ENCODE measurements at places on chromosomes 2 and 18.

GRCh38 chr2:207176247-207176646, 10.5 kb upstream of the KLF7 start:
- no peak for DNase-seq

DNA sequence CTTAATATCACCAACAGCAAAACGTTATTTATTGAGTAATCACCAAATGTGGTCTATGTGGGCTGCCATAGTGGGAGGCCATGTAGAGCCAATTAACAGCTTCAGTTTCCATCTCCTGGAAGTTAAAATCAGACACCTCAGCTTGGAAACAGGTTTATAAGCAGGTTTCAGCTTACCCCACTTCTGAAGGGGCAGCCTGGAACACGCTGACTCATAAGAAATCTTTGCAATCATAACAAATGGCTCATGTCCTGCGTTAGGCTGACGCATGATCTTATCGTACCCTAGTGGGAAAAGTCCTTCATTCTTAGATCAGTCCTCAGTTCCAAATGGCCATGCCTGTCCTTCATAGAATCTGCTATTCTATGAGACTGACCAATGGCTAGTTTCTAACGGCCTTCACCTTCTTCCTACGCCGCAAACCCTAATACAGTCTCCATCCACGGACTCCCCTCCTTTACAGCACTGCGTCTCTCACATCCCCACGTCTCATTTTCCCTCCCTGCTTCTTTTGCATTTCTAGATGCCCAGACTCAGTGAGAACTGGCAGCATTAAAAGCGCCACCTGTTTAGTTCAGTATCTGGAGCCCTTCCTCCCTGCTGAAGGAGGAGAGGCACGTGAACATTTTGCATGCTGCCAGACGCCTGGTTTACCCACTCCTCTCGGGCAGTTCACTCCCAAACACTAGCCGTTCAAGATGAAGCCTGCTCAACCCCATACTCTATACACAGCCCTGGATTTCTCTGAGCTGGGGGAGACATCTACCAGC, 24.2 kb upstream of the BZW1 start:
- DNase-seq: peak; percentile 53

DNA sequence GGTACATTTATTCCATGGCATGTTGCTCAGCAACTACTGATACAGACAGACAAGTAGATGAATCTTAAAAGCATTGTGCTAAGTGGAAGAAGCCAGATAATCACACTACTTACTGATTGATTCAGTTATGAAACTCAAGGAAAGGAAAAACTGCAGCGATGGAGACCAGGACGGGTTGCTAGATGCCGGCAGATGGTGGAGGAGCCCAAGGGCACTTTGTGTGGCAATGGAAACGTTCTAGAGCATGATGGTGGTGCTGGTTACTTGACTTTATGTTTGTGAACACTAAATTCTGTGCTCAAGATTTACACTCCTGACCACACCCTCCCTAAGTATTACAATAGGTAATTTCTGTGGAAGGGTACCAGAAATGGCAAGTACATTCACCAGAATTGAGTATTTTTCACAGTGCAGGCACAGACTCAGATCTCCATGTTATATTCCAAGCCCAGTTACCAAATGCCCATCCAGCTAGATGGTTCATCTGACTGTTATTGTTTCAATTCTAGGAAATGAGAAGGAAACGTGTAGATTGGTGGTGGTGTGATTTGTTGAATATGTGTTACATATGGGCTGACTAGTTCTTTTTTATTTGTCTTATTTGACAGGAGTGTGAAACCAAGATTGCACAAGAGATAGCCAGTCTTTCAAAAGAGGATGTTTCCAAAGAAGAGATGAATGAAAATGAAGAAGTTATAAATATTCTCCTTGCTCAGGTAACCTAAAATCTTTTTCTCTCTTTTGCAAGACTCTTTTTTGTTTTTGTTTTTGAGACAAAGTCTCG, 55.1 kb downstream of the RALBP1 start:
- DNase-seq: no peak

- DNase-seq: no peak
Observed at GRCh38 chr2:172134270-172134669, 31.6 kb upstream of the DLX2 start.

- DNase-seq: no peak
Observed at GRCh38 chr2:215613280-215613679, 177.4 kb upstream of the FN1 start.

GRCh38 chr2:99810225-99810624, 320.4 kb upstream of the REV1 start:
- DNase-seq: no peak

GRCh38 chr18:57753063-57753462, 50.1 kb downstream of the ATP8B1 start:
- DNase-seq: no peak

DNA sequence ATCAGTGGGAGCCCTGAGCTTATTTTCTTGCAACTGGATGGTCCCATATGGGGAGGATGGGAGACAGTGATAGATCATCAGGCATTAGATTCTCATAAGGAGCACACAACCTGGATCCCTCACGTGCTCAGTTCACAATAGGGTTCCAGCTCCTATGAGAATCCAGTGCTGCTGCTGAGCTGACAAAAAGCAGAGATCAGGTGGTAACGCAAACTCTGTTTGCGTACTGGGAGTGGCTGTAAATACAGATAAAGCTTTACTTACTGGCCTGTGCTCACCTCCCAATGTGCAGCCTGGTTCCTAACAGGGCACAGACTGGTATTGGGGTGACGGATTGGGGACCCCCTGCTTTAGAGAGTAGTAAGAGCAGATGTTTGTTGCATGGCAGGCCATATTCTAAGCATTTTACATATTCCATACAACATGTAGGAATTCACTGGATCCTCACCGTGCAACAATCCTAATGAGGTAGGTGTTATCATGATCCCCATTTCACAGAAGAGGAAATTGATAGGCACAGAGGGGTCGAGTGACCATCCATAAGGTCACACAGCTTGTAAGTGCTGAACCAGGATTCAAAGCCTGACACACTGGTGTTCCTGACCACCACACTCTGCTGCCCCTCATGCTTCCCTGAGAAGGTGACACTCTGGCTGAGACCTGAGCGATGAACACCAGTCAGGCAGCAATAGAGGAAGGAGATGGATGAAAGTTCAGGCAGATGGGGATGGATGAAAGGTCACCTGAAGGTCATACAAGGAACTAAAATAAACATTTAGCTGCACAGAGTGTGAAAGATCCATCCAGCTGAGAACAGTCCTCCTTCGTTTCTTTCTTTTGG, 15.7 kb upstream of the MAT2A start:
- DNase-seq: no peak

- DNase-seq: no peak
Observed at GRCh38 chr18:54991981-54992380, 32.7 kb upstream of the CCDC68 start.

Data from ACHN (cell line).